ENCODE measurements at places on chromosomes 6 and 20. TPM values are rescaled to one million over a fixed set of nuclear protein-coding genes. Genes with fewer than 3 reads are reported as not detected.

- no peak for DNase-seq
Observed at GRCh38 chr20:49185071-49185761, 2.9 kb downstream of the STAU1 start.

GRCh38 chr6:10163203-10163962 lies 251.5 kb downstream of the TFAP2A start:
- DNase-seq, result no peak

Gene C20orf96
- total RNA-seq, result 19.9 TPM

Gene OOEP
- total RNA-seq, result not detected

- DNase-seq, result peak; percentile 84
Observed at GRCh38 chr6:89117211-89118108, at the start of gene SRSF12. TSS of gene SRSF12 (minus strand) at chr6:89118071. CDS start at chr6:89117887, 184 bp downstream.

Gene OTOR
- total RNA-seq, result not detected

DNA sequence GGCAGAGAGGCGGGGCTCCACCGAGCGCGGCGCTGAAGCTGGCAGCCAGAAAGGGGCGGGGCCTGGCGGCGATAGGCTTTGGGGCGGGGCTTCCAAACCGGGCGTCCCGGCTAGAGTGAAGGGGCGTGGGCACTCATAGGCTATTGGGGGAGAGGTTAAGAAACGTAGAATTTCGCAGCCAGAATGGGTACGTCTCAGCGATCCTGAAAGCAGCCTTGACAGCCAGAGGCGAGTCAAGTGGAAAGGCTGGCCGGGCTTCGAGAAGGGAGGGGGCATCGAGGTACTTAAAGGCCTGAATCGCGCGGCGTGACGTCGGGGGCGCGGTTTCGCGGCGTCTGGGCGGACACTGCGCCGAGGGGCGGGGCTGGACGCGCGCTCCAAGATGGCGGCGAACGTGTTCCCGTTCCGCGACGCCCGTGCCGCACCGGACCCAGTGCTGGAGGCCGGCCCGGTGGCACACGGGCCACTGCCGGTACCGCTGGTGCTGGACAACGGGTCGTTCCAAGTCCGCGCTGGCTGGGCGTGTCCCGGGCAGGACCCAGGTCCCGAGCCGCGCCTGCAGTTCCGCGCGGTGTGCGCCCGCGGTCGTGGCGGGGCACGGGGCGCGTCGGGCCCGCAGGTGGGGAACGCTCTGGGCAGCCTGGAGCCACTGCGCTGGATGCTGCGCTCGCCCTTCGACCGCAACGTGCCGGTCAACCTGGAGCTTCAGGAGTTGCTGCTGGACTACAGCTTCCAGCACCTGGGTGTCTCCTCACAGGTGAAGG lies at the start of gene ACTR5:
ACTR5 (plus strand) TSS at position 364 of the 764 bp plus-strand sequence; CDS start at position 383, 19 bp downstream.
- DNase-seq, result peak; percentile 98

All from osteocyte (in vitro differentiated cells).